ENCODE measurements at places on chromosomes 5 and 9.

- no peak for DNase-seq
Measured at GRCh38 chr5:140925806-140926442, at the start of gene PCDHAC1. Gene PCDHAC1 (plus strand): TSS chr5:140926299. CDS start chr5:140926893, 594 bp downstream.

- no peak for DNase-seq
Measured at GRCh38 chr9:117153021-117153420, 261.8 kb downstream of the ASTN2 start.

DNA sequence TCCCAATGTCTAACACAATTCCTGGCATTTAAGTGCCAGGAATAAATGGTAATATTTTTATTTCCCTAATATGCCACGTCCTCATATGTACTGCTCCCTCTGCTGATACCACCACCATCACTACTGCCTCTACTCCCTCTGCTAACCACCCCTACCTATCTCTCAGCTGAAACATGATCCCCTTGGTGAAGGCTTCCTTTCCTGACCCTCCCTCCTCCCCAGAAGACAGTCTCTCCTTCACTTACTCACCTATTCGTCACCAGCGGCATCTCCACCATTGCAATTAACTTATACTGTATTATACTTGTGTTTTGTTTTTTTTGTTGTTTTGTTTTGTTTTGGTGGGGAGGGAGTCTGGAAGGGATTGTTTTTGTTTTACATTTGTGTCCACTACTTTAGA lies 4.8 kb downstream of the DENND1A start:
- no peak for DNase-seq

DNA sequence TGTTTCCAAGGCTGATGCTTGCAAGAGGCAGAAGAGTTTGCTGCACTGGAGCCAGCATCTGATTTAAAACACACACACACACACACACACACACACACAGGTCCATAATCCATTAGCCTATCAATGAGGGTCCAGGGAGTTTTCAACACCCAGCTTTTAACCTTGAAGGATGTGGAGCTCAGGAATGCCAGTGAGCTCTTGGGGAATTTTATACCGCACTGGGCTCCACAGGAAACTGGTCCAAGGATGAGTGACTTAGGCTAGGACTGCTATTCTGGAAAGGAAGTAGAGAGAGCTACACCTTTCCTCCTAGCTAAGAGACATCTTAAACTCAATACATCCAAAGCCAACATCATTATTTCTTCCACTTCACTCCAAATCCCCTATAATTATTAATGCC lies 942 bp upstream of the NRG2 start:
- DNase-seq = no peak

GRCh38 chr5:34038390-34038789 lies 4.6 kb downstream of the C1QTNF3 start:
- no peak for DNase-seq

DNA sequence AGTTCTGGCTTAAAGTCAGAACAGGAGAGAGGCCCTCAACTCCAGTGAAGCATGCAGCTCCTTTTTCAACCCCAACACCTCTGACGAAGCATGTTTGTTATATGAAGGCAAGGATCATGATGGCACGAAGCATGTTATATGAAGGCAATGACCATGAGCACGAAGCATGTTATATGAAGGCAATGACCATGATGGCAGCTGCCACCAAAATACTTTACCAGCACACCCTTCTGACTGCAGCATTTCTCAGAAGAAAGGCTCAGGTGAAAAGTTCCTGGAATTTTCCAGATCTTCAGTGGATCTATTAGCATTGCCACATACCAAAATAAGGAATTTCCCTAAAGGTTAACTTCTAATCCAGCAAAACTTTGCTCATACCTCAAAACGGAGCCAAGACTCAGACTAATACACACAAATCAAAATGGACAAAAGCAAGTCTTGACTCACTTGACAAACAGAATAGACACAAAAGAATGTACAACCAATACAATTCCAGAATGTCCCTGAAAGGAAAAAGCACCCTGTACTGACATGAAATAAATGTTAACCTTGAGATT lies 217.4 kb downstream of the FANCC start:
- DNase-seq = no peak

DNA sequence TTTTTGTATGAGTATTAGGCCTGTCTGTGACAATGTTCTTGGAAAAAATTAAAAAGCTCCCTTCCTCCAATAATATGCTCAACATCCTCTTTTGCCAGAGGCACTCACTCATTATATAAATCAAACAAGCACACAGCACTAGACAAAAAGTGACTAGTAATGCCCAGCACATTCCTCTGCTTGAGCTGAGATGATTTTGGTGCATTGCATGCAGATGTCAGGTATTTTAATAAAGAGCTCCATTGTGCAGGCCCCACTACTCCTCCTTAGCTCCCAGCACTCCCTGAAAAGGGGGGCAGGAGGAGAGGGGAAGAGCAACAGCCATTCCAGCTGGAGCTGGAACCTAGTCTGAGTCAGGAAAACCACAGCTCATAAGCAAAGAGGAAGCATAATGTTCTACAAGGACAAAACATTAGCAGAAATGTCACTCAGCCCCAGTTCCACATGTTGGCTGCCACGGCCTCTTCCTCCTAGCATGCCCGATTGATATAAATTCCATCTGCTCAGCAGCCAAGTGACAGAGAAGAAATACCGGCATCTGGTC lies 348.5 kb downstream of the BNC2 start:
- peak; percentile 79 for DNase-seq

DNA sequence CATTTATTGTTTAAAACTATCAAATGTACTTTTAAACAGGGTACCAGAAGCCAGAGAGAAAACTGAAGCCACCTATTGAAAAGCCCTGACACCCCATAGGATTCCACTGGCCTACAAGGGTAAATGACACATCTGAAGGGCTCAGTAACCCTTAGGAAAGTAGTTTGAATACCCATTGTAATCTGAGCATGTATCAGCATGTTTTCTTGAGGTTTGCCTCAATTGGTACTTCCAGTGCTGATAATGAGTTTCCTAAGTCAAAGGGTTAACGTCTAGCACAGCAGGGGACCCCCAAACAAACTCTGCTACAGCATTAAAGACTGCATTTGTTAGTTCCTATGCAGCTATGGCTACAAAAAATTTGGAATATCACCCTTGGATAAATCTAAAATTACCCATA lies 657.1 kb downstream of the NR2F1-AS1 start:
- no peak for DNase-seq

DNA sequence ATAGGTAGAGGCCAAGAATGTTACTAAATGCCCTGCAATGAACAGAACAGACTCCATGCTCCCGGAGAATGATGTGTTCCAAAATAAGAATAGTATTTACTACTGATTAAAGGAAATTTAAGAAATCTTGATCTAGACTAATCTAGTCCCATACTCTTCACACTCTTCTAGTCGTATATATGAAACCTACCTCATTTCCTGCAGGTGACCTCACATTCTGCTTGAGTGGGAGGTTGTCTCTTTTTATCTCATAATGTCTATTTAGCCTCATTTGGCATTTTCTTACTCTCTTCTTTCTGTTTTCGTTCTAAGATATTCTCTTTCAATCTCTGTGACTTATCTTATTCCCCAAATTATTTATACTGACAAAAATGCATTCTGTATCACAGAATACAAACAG lies 9.2 kb upstream of the SHOC1 start:
- no peak for DNase-seq

DNA sequence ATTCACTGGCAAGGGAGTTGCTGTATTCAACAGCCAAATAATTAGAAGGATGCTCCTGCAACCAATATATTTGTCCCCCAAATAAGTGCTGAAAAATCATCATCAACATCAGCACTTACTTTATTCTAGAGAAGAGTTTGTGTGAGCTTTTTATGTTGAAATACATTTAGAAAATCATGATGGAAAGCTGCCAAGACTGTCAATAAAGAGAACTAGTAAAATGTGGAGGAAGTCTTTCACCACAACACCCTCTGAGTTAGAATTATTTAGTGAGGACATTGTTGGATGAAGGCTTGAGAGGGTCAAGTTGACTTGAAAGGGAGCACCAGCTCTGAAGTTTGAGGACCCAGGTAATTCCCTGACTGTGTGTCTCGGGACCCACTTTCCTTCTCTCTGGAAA lies 100.2 kb upstream of the TBCA start:
- no peak for DNase-seq

DNA sequence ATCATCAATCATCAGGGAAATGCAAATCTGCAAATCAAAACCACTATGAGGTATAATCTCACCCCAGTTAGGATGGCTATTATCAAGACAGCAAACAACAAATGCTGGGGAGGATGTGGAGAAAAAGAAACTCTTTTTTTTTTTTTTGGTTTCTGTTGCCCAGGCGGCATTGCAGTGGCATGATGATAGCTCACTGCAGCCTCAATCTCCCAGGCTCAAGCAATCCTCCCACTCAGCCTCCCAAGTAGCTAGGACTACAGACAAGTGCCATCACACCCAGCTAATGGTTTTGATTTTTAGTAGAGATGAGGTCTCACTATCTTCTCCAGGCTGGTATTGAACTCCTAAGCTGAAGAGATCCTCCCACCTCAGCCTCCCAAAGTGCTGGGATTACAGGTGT lies 5.4 kb upstream of the CNTRL start:
- DNase-seq = no peak

GRCh38 chr9:87336914-87337333 lies 160.7 kb upstream of the DAPK1 start:
- DNase-seq = no peak

DNA sequence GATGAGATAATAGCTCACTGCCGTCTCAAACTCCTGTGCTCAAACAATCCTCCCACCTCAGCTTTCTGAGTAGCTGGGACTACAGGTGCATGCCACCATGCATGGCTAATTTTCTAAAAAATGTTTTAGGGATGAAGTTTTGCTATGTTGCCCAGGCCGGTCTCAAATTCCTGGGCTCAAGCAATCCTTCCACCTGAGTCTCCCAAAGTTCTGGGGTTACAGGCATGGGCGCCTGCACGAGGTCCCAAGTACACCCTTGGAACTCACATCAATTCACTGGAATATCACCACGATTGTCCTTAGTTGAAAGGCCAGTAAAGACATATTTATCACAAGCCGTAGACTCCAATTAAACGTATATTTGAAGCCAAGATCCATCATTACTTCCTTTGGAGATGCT lies 184.6 kb downstream of the IRX1 start:
- DNase-seq = no peak

- no peak for DNase-seq
Measured at GRCh38 chr9:98378794-98379193, 123.3 kb upstream of the TBC1D2 start.

GRCh38 chr5:52956915-52957747 lies 32.0 kb upstream of the ITGA2 start:
- no peak for DNase-seq

DNA sequence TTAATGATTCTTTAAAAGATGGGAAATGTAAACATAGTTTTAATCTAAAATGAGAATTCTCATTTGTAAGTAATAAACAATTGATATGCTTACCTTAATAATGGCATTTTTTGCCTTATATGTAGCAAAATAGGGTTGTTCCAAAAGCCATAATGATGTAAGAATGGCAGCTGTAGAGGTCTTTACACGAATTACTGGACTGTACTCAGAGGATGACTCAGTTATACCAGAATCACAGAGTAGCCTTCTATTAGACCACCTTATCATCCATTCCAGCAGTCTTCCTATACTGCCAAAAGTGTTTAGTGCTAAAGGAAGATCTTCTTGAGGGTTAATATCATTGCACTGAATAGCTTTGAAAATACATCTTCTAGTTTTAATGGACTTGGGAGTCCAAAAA lies 66.5 kb downstream of the CPLANE1 start:
- DNase-seq = no peak

DNA sequence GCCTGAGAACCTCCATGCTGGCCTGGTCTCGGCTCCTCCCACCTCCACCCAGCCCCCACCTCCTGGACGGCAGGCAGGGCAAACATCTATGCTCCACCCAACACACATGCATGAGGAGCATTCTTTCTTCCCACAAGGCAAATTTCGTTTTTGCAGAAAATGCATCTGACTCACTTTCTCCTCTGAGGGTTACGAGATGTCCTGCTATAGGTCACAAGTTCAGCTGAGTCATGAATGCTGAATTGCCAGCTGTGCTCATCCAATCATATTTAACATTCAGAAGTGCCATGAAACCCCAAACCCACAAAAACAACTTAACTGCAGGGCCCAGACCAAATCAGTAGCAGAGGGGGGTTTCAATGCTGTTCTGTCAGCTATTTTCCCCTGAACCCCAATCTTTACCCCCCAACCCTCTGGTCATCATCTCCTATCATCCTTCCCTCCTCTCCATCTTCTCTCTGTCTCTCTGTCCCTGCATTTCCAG lies 39.0 kb upstream of the OSMR start:
- no peak for DNase-seq
